DMS153 (cell line): ENCODE measurements at places on chromosomes 11 and 22.

- no peak for DNase-seq
Measured at GRCh38 chr11:67251841-67252240, 14.4 kb upstream of the GRK2 start.

DNA sequence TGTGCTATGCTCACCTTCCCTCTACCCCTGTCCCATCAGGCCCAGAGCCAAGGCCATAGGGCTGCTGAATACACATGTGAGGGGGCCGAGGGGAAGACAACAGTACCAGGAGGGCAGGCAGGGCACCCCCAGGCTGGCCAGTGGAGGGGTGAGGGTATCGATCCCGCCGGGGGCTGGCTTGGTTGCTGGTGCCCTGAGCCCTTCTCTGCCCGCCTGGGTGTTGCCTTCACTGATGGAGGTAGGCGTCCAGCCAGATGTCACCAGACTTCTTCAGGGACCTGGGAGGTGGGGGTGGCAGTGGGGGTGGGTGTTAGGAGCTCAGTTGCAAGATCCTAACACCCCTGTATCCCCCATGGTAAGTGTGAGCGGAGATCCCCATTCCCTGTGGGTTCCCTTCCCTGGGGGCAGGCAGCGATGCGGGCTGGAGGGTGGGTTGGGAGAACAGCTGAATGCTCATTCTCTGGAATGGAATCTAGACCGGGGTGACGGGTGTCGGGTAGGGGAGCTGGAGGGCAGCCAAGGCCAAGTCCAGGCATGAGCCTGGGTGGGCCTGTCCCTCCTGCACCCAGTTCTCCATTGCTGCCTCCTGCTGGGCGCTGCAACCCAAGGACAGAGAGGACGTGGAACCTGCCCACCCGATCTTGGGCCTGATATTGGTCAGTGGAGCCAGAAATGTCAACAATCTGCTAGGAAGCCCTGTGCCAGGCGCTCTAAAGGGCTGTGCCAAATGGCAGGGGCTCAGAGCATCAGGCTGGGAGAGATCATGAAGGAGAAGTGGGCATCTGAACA is 17.6 kb downstream of the FADS3 start:
- DNase-seq: no peak

- no peak for DNase-seq
Measured at GRCh38 chr11:113261709-113262475, 52.5 kb upstream of the TTC12 start.

DNA sequence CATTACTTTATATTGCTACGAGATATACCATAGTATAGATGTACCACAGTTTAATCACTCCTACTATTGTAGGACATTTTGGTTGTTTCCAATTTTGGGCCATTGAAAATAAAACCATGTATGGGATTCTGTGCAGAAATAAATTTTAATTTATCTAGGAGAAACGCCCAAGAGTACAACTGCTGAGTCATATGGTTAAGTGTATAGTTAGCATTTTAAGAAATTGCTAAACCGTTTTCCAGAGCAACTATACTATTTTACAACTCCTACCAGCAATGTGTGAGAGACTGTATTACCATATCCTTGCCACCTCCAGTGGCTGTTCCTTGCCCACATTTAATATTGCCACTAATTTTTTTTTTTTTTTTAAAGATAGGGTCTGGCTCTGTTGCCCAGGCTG is 163.1 kb downstream of the SBF2 start:
- DNase-seq: no peak

DNA sequence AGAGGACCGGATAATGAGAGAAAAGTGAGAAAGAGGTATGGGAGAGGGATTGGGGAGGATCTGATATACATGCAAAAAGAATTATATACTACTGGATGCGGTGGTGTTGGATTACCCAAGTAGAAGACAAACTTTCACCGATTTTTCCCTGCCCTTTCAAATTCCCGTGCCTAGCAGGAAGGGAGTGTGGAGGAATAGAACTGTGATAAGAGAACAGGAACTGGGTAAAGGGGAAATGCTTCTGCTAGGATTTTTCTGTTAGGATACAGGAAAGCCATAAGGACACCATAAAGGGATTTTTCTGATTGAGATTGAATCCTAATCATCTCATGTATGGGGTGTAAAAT is 480 bp upstream of the MTMR2 start:
- no peak for DNase-seq

GRCh38 chr11:120792306-120792705 is 231.6 kb upstream of the TBCEL start:
- no peak for DNase-seq

DNA sequence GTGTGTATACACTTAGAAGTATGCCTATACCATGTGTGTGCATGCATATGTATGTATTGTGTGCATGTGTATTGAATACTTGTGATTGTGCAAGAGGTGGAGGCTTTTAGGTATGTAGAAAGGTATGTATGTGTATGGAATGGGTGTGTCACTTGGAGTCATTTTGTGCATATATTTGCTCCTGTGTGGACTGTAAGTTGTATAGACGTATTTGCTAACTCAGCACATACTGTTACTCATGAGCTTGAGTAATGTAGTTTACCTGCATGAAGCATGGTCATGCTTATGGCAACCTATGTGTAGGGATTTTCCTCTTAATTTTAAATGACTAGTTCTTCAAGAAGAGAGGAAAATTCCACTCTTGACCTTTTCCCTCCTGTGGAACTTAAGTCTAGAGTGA is 507.6 kb upstream of the LARGE1 start:
- peak; percentile 46 for DNase-seq

- DNase-seq: peak; percentile 46
Measured at GRCh38 chr22:20783844-20784723, 10.2 kb downstream of the SERPIND1 start.

DNA sequence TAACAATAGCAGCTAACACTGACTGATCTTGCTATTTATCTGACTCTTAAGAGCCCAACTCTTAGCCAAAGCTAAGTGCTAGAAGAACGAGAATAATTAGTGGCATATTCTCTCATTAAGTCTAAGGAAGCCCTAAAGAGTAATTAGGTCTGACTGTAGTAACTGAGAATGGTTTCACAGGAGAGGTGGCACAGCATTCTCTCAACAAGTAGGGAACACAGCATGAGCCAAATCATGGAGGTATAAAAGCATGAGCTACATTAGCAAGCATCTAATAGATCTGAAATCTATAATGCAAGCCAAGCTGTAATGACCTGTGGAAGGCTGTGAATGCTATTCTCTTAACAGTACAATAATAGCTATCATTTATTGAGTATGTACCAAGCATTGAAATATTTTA is 230.6 kb downstream of the TTC28 start:
- no peak for DNase-seq

GRCh38 chr11:116458546-116458945 is 314.2 kb downstream of the BUD13 start:
- no peak for DNase-seq

GRCh38 chr11:64691543-64691942 is 31.5 kb downstream of the NRXN2 start:
- no peak for DNase-seq

DNA sequence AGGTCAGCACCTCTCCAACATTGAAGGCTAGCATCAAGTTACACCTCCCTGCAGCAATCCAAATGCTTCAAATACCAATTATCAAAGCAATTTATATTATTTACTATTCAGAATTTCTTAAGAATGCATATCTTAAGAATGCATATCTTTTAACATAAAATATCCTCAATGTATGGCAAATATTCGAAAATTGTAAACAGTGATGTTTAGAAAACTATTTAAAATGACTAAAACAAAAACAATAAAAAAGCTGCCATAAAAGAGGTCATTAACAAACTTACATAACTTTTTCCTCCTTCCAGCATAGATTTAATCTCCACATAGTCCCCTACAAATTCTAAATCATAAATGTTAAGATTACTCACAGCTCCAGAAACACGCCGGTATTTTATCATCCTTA is 85.1 kb upstream of the SOX6 start:
- no peak for DNase-seq

DNA sequence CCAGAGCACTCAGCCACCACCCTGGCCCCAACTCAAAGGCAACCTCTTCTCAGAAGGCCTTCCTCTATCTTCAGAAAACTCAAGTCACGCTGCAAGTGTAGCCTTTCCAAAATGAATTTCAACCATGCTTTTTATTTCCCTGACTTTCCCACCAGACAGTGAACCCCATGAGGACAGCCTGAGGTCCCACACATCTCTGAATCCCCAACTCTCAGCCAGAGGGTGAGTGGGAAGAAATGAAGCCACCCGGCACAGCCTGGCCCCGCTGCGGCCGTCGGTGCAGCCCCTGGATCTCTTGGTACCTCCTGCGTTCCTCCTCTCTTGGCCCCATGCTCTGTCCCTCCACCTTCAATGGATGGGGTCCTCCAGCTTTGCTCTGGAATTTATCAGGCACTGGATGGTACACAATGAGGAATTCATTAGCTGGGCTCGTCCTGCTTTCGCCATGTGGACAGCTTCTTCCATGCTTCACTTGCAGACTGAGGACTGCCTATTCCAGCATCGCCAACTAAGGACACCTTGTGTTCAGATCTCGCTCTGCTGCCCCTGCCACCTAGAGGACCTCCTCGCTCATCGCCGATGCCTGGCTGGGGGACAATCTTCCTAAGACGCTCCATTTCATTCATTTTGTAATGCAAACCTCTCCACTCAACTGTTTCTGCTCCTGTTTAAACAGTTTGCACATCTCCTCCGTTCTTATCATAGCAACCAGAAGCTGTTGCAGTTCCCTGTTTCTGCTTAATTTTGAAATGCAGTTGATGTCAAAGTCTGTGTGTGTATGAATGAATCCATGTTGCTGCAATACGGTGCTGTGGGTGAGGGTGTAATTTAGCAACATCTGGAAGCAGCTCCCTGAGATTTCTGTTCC is 672.1 kb downstream of the TBC1D22A start:
- DNase-seq: no peak

GRCh38 chr11:102188488-102188887 is 78.2 kb downstream of the YAP1 start:
- no peak for DNase-seq

GRCh38 chr11:2482204-2482603 is 37.4 kb downstream of the KCNQ1 start:
- DNase-seq: no peak

DNA sequence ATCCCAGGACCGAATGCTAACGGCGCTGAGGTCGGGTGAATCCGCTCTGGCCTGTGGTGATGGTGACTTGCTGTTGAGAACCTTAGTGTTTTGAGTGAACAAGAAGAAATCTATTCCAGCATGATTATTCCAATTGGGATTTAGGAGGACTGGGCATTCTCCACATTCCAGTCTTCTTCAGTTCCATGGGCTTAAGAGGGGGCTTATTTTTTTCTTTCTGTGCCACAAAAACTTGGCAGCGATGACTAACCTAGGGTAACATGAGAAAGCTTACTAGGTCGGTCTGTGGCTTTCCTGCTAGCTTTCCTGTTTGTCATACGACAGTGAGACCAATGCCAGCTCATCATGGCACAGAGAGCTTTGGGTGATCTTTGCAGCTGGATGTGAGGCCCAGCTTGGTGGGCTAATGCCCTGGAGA is 62.9 kb upstream of the ATXN10 start:
- no peak for DNase-seq

- no peak for DNase-seq
Measured at GRCh38 chr11:10116588-10116987, 177.4 kb downstream of the SBF2 start.

DNA sequence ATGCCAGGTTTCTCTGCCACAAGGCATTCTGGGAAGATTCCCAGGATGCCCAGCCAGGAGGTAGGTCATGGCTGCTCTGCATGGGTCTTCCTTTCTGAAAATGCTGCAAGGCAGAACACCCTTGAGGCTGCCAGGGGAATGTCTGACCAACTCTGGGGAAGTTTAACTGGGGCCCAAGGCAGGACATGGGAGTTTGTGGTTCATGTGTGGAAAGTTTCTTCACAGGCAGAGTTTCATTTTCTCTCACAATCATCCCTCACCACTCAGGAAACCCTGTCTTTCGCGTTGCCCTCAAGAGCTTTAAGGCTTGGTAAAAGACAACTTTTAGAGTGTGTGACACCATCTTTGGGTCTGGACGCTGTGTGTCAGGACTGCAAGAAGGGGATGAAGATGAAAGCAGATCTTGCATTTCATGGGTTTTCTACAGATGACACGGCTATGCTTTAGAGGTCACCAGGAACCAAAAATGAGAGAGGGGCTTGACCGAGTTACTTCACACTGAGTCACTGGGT is 133.5 kb downstream of the CD44 start:
- DNase-seq: no peak

GRCh38 chr11:44127130-44127529 is 31.7 kb downstream of the EXT2 start:
- DNase-seq: no peak

DNA sequence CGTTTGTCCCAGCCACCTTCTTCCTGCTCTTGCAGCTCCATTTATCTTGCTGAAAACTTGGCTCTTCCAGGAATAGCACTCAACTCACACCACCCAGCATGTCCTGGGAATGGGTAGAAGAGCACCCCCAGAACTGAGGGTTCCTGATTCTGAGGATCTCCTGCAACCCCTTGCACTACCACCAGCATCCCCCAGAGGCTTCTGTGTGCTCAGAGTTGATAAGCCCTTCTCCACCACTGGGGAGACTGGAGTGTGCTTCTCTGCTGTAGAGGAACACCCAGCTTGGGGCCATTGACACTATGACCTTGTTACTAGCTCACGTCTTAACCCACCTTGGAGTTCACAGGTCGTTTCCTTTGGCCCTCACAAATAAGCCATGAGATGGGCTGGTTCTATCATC is 121.0 kb downstream of the GRIK4 start:
- no peak for DNase-seq

DNA sequence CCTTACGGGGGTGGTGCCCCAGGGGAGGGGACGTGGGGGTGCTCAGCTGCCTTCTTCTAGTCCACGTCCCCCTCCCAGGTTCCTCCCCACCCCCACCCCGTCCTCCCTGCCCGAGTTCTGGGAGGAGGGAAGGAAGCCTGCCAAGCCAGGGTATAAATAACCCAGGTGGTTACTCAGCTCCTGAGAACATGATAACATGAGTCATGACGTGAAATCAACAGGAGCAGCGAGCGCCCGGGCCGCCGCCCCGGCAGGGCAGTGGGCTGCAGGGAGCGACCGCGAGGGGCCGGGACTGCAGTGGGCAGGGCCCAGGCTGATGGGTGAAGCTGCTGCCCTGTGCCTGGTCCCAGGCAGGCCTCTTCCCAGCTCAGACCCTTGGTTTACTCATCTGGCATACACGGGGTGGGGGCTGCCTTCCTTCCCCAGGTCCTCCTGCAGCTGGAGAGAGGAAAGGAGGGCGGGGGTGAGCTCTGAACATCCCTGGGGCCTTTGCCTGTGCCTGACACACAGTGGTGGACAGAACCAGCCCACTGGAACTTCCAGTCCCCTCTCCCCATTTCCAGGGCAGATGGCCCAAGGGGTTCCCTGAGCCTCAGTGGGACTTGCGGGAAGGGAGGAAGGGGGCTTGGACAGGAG is 8.8 kb upstream of the PDGFB start:
- peak; percentile 70 for DNase-seq

GRCh38 chr22:50303848-50304527 is 3.5 kb downstream of the PLXNB2 start:
- DNase-seq: no peak

GRCh38 chr11:35185696-35186095 is 46.7 kb downstream of the CD44 start:
- DNase-seq: no peak

- no peak for DNase-seq
Measured at GRCh38 chr22:25494774-25495173, 69.7 kb upstream of the GRK3 start.

GRCh38 chr11:121422675-121423074 is 29.4 kb upstream of the SORL1 start:
- no peak for DNase-seq
